ENCODE measurements at places on chromosomes 13 and 19. TPM values are rescaled to one million over a fixed set of nuclear protein-coding genes. Genes with fewer than 3 reads are reported as not detected.
A peak's percentile ranks its signal among the peaks of the same experiment; 100 is the strongest.

The PEX11G gene
- polyA plus RNA-seq = 0.77 TPM

- no peaks in the 10 kb centered on the region for H3K27me3 ChIP-seq
- H3K4me3 ChIP-seq = no peak overlapping the region
- H3K4me1 ChIP-seq = no peaks in the 10 kb centered on the region
- H3K36me3 ChIP-seq = no peaks in the 10 kb centered on the region
- no peak overlapping the region for H3K27ac ChIP-seq
Observed at GRCh38 chr13:92886535-92887077, 340.0 kb upstream of the GPC6 start.

GRCh38 chr13:22836475-22836874, 344.3 kb upstream of the SGCG start:
- H3K36me3 ChIP-seq = no peaks in the 10 kb centered on the region
- H3K4me3 ChIP-seq = no peak overlapping the region
- no peak for DNase-seq
- H3K27ac ChIP-seq = no peak overlapping the region

DNA sequence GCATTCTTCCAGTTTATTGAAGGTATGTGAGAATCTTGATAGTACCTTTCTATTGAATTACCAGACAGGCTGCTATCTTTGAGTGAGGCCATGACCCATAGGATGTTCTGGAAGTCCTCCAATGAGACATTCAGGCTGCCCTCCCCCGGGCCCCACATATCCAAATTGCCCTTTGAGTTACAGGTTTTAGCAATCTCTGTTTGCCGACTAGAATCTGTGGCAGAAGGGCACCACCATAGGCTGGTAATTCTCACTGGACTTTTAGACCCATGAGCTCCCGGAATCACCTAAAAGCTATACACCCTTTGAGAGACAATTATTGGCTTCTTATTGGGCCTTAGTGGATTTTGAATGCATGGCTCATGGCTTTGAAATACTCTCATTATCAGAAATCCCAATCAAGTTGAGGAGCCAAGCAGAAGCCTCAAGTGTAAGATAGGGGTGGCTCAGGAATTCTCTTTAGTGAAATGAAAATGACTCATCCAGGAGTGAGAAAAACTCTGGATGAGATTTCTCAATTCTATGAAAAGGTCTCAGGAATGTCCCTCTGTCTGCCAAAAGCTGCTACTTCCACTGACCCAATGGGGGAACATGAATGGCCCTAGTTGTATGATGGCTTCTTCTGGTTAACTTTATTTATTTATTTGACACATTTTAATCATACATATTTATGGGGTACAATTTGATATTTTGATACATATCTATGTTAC, 172.1 kb upstream of the CSNK1A1L start:
- no peaks in the 10 kb centered on the region for H3K36me3 ChIP-seq
- no peak for DNase-seq
- H3K4me3 ChIP-seq = no peak overlapping the region
- H3K4me1 ChIP-seq = no peaks in the 10 kb centered on the region
- no peaks in the 10 kb centered on the region for H3K27me3 ChIP-seq

- H3K4me3 ChIP-seq = no peak overlapping the region
- no peak for DNase-seq
- no peaks in the 10 kb centered on the region for H3K36me3 ChIP-seq
- H3K27me3 ChIP-seq = no peaks in the 10 kb centered on the region
Observed at GRCh38 chr13:73231471-73231870, 172.7 kb downstream of the KLF5 start.

GRCh38 chr13:23671377-23671776, 101.2 kb downstream of the TNFRSF19 start:
- no peak overlapping the region for H3K27ac ChIP-seq
- no peak for DNase-seq
- H3K27me3 ChIP-seq = no peaks in the 10 kb centered on the region
- H3K4me1 ChIP-seq = no peaks in the 10 kb centered on the region
- H3K4me3 ChIP-seq = no peak overlapping the region

The TMEM59L gene
- polyA plus RNA-seq = not detected

The IQCN gene
- polyA plus RNA-seq = 5.4 TPM

GRCh38 chr13:79225487-79226232, 180.4 kb downstream of the RBM26 start:
- H3K27ac ChIP-seq = no peak overlapping the region
- no peak for DNase-seq
- no peaks in the 10 kb centered on the region for H3K36me3 ChIP-seq
- H3K27me3 ChIP-seq = no peaks in the 10 kb centered on the region

DNA sequence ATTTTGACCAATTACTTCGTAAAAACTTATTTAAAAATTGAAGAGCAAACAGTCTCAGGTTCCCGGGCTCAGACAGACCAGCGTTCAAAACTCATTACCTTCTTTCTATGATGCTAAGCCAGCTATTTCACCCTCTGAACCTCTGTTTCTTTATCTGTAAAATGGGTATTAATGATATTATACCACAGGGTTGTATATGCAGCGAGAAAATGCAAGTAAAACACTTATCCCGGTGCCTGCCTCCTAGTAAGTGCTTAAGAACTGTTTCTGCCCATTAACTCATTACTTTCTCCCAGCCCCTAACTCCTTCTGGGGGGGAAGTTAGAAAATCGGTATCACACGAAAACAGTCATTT, 410 bp upstream of the PAK4 start:
- peaks cover 4% of the 10 kb centered on the region for H3K27me3 ChIP-seq
- no peaks in the 10 kb centered on the region for H3K36me3 ChIP-seq
- H3K4me1 ChIP-seq = peaks cover 13% of the 10 kb centered on the region
- H3K27ac ChIP-seq = no peak overlapping the region
- DNase-seq = no peak
- peak overlapping the region; percentile 94 for H3K4me3 ChIP-seq

DNA sequence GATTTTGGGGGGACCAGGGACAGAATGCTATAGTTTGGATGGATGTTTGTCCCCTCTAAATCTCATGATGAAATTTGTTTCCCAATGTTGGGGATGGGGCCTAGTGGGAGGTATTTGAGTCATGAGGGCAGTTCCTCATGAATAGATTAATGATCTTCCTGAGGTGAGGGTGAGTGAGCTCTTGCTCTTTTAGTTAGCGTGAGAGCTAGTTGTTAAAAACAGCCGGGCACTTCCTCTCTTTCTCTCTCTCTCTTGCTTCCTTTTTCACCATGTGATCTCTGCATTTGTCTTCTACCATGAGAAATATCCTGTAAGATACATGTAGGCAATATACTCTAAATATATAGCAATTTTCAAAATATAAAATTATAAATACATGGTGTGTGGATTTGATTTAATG, 290.8 kb upstream of the PCDH9 start:
- no peak overlapping the region for H3K27ac ChIP-seq
- DNase-seq = peak; percentile 40
- no peak overlapping the region for H3K4me3 ChIP-seq
- H3K27me3 ChIP-seq = no peaks in the 10 kb centered on the region

- no peak for DNase-seq
- H3K4me3 ChIP-seq = no peak overlapping the region
- no peaks in the 10 kb centered on the region for H3K4me1 ChIP-seq
Observed at GRCh38 chr13:98626298-98626935, 49.5 kb upstream of the STK24 start.

DNA sequence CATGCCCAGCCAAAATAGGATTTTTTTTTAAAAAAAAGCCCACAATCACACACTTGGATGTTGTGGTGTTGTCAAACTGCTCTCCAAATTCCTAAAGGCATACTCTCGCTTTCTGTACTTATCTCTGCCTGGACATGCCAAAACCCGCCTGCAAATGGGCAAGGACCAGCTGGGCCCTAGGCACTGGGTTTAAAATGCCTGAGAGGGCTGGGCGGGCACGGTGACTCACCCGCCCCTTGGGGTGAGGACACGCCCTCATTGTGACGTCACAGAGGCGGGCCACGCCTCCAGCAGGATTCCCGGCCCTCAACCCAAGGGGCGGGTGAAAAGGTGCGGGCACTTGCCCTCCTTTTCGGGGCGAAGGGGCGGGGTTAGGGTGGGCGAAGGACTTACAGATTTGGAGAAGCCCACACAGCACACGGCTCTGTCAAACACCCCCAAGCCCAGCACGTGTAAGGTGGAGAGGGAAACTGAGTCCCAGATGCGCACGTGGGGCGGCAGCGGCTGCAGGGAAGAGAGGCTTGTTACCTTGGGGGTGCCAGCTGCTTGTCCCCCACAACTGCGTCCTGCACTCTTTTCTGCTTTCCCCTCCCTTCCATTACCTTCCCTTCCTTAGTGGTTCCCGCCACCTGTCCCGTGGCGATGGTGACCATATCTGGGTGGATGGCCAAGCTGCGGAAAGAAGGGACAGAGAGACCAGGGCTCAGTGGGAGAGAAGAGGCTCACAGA, 6.6 kb downstream of the EML2 start:
- H3K27ac ChIP-seq = no peak overlapping the region
- peaks cover 19% of the 10 kb centered on the region for H3K36me3 ChIP-seq
- no peak overlapping the region for H3K4me3 ChIP-seq

DNA sequence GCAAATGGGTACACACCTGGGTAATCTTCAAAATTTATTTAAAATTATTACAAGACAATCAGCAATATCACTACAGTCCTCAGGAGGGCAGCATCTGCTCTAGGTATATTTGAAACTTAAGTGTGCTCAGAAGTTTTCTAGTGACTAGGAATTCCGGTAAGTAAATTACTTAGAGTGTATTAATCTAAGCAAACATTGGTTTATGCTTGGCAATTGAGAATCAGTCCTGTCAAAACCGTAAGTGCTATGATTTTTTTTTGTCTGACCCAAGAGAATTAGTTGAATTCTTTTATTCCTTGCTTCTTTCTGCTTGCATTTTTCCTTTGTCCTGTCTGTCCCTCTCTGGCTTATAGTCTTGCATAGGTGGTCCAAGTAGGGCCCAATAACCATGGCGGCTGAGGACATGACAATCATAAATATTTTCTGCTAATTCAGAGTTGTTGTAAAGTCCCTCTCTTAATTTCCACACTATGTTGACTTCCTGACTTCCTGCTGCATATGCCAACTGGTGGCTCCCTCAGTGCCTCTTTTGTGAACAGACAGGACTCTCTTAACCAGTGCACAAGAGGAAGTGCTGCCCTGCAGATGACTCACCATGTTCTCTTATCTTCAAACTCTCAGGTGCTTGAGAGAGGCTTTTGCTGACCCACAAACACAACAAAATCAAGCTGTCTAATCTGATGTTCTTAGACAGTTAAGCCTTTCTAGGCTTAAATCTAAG, 82.2 kb downstream of the SLAIN1 start:
- peak overlapping the region; percentile 49 for H3K4me3 ChIP-seq
- H3K4me1 ChIP-seq = peaks cover 5% of the 10 kb centered on the region
- no peaks in the 10 kb centered on the region for H3K36me3 ChIP-seq
- peak; percentile 63 for DNase-seq
- no peaks in the 10 kb centered on the region for H3K27me3 ChIP-seq

GRCh38 chr13:90447034-90447733, 900.3 kb upstream of the MIR17HG start:
- H3K27me3 ChIP-seq = no peaks in the 10 kb centered on the region
- H3K4me3 ChIP-seq = no peak overlapping the region
- no peaks in the 10 kb centered on the region for H3K36me3 ChIP-seq
- DNase-seq = no peak

GRCh38 chr19:6890938-6891337, 3.6 kb downstream of the ADGRE1 start:
- H3K4me1 ChIP-seq = peaks cover 72% of the 10 kb centered on the region
- peak; percentile 15 for DNase-seq
- H3K36me3 ChIP-seq = no peaks in the 10 kb centered on the region
- no peak overlapping the region for H3K4me3 ChIP-seq
- H3K27me3 ChIP-seq = no peaks in the 10 kb centered on the region
- no peak overlapping the region for H3K27ac ChIP-seq

GRCh38 chr19:27652281-27652680, 1560.7 kb downstream of the UQCRFS1 start:
- no peak overlapping the region for H3K4me3 ChIP-seq
- no peak for DNase-seq
- H3K27me3 ChIP-seq = no peaks in the 10 kb centered on the region
- no peak overlapping the region for H3K27ac ChIP-seq
- H3K4me1 ChIP-seq = no peaks in the 10 kb centered on the region

The FBL gene
- 60.3 TPM for polyA plus RNA-seq

DNA sequence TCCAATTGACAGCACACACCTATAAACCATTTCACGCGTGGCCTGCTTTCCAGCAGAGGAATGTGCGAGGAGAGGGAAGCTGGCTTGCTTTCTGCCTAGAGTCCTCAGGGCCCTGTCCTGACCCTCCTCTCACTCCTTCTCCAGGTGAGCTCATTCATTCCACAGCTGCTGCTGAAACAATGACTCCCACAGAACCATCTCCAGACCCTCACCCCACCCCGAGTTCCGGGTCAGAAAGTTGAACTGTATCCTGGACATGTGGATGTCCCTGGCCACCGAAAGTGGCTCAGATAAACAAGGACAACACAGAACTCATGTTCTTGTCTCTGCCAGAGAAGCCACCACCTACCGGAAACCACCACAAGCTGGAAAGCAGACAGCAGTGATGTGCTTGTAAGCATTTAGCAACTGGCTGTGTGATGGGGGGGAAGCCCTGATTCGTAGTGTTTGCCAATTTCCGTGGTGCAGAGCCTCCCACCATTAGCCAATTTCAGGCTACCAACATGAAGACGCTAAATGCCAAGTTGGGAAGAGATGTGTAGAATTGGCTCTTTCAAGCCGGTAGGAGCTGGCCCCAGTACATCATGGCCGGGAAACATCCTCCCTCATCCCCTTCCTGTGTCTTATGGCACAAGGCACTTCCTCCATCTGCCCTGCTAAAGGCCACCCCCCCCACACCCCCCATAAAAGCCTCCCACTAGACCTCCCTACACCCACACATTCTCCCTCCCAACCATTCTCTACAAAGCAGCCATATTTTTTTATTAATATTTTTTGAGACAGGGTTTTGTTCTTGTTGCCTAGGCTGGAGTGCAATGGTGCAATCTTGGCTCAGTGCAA, 5.0 kb downstream of the SYCE2 start:
- H3K4me1 ChIP-seq = peaks cover 32% of the 10 kb centered on the region
- DNase-seq = peak; percentile 50
- no peaks in the 10 kb centered on the region for H3K36me3 ChIP-seq
- peak overlapping the region; percentile 45 for H3K27ac ChIP-seq
- no peak overlapping the region for H3K4me3 ChIP-seq

GRCh38 chr19:7355151-7355820, 6.5 kb downstream of the ARHGEF18 start:
- DNase-seq = no peak
- peaks cover 65% of the 10 kb centered on the region for H3K36me3 ChIP-seq
- peaks cover 21% of the 10 kb centered on the region for H3K4me1 ChIP-seq
- H3K4me3 ChIP-seq = no peak overlapping the region
- H3K27me3 ChIP-seq = no peaks in the 10 kb centered on the region

DNA sequence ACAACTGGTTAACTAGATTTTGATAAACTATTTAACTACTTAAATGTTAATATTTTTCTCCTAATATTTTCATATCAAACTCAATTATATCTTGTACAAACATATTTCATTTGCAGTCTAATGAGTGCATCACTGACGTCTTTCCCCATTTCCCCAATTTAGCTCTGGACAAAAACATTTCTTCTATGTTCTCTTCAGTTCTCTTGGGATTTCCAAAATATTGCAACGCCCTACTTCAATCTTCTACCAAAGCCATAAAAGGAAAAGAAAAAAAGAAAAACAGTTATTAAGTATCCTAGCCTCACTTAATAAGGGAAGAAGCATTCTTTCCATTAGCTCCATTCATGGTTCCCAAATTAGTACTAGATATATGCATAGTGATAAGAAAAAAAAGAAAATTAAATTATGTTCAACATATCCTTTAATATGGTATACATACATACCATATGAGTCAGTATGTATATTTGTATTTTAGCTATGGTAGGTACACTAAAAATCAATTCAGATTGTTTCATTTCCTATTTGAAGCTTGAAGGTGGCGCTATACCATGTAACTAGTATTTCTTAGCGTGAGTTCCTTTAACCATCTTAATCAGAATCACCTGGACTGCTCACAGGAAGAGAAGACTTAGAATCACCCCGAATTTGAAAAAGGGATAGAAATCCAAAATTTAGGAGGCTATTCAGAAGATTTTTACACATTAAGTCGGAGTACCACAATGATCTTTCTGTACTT, 9.9 kb downstream of the FBXL3 start:
- DNase-seq = no peak
- H3K4me1 ChIP-seq = peaks cover under 1% of the 10 kb centered on the region
- no peak overlapping the region for H3K27ac ChIP-seq
- no peak overlapping the region for H3K4me3 ChIP-seq
- H3K36me3 ChIP-seq = peaks cover 68% of the 10 kb centered on the region

All from CD14-positive monocyte (primary cell).